ENCODE measurements at places on chromosomes 13 and 19.

DNA sequence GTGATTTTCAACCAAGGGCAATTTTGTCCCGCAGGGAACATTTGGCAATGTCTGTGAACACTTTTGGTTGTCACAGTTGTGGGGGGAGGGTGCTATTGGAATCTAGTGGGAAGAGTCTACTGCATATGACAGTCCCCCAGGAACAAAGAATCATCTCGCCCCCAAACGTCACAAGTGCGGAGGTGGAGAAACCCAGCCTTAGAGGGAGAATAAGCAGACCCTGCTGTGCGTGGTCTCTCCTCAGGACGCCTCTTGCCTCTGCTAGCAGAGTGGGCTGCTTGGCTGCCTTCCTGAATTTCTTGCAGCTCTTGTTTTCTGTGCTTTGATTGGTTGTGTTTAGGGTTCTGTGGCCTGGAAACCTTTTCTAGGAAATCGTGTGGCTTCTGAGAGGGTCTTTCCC lies 42.5 kb downstream of the NFIX start:
- DNase-seq = no peak

GRCh38 chr19:41223431-41224234 lies 4.6 kb downstream of the AXL start:
- DNase-seq = no peak

GRCh38 chr19:2949939-2950285 lies 5.1 kb upstream of the ZNF77 start:
- DNase-seq = no peak

DNA sequence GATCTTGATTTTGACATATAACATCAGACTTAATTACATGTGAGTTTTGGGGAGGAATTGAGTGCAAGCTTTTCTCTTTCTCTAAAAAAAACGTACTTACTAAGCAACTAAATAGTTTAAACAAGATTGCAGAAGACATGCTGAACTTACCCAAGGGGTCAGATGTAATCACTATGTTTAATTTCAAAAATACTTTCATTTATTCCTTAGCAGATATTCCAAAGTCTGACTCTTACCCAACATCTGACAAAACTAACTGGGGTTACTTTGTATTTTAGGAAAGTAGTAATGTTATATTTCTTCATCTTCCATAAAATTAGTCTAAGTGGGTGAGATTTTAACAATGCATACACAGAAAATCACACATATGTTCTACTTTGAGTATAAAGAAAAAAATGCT lies 270.2 kb downstream of the DNAJC15 start:
- DNase-seq = no peak

DNA sequence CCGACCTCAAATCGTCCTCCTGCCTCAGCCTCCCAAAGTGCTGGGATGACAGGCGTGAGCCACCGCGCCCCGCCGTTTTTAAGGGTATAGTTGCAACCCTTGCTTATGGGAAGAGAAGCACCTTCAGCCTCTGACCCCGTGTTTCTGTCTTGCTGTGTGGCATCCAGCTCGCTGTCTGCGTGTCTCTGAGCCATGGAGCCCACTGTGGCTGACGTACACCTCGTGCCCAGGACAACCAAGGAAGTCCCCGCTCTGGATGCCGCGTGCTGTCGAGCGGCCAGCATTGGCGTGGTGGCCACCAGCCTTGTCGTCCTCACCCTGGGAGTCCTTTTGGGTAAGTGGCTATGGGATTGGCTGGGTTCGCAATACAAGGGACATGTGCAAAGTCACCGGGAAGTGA lies 29.5 kb downstream of the TMPRSS9 start:
- DNase-seq = no peak

DNA sequence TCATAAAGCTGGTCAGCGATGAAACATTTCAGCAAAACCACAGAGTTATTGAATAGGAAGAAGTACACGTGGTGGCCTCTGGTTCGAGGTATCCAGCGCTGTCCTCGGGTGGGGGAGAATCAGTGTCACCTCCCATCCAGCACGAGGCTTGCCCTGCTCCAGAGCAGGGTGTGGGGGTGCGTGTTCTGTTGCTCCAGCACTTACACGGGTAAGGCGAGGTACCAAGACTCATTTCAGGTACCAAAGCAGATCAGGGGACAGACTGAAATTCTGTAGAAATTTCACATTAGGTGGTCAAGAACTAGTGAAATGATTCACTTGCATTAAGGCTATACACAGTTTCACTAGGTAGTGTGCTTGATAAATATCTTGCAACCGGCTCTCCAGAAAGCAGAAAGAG lies 164.2 kb upstream of the SOX1 start:
- no peak for DNase-seq

DNA sequence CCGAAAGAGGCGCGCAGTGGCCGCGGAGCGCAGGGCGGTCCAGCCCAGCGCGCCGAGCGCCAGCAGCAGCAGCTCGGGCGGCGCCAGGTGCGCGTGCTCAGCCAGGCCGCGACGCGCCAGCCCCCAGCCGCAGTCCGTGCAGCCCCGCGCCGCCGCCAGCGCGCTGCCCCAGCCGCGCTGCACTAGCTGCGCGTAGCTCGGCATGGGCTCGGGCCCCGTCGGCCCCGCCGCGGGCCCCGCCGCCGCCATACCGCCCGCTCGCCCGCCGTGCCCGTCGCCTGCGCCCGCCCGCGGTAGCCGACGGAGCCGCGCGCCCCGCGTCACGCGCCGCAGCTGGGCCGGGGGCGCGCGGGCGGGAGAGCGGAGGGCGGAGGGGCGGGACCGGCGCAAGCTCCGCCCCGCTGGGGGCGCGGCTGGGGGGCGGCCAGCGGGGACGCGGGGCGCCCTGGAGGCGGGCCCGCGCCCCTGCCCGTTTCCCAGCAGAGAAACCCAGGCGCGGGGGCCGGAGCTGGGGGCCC lies at the start of gene CERS1:
Gene CERS1 (minus strand): TSS at position 335 of the 518 bp plus-strand sequence. CDS start 86 bp downstream, at position 249.
- no peak for DNase-seq

DNA sequence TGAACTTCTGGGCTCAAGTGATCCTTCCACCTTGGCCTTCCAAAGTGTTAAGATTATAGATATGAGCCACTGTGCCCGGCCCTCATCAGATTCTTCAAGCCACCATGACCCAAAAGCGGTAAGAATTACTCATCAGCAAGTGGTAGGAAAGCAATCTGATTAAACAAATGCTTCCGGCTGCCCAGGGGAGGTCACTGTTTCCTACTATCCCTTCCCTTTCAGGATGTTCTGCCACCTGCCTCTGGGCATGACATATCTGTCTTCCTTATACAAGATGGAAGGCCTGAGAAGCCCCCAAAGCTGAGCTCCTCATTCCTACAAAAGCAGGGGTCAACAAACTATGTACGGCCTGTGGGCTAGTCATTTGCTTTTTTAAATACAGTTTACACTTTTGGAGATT lies 7.0 kb downstream of the ABHD8 start:
- DNase-seq = no peak

- no peak for DNase-seq
Measured at GRCh38 chr13:83327091-83327490, 555.2 kb downstream of the SLITRK1 start.

- no peak for DNase-seq
Measured at GRCh38 chr19:43675269-43675879, 5.4 kb upstream of the PLAUR start.

DNA sequence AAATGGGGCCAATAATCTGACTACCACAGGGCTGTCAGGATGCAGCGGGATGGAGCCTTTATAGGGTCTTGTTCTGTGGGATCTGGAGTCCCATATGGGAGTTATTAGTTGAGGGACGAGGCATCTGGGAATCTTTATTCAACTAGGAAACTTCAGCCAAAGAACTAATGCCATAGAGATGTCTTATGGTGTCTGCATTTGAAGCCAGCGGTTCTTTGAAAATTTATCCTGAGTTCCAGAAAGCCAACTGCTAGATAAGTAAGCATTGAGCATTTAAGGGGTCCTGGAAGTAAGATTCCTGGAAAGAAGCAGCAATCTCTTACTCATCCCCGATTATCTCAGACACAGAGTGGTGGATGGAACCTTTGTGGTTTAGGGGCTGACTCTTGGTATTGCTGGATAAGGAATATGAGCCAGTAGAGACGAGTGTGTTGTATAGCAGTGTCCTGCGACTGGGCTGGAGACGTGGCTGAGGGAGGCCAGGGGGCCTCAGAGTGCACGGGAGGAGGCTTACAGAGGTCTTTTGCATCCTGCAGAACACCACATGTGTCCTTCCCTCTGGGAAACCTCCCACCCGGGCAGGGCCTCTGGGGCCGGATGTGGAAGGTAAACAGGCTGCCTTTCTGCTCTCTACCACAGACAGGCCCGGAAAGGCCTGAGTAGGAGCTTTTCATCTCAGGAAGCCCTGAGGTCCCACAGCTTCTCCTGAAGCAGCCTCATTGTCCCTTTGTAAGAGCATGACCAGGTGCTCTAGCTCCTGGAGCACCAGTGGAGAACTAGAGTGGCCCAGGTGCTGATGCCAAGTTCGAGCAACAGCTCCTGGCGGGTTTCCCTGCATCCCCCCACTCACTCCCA lies 28.8 kb downstream of the ACTN4 start:
- DNase-seq = no peak

DNA sequence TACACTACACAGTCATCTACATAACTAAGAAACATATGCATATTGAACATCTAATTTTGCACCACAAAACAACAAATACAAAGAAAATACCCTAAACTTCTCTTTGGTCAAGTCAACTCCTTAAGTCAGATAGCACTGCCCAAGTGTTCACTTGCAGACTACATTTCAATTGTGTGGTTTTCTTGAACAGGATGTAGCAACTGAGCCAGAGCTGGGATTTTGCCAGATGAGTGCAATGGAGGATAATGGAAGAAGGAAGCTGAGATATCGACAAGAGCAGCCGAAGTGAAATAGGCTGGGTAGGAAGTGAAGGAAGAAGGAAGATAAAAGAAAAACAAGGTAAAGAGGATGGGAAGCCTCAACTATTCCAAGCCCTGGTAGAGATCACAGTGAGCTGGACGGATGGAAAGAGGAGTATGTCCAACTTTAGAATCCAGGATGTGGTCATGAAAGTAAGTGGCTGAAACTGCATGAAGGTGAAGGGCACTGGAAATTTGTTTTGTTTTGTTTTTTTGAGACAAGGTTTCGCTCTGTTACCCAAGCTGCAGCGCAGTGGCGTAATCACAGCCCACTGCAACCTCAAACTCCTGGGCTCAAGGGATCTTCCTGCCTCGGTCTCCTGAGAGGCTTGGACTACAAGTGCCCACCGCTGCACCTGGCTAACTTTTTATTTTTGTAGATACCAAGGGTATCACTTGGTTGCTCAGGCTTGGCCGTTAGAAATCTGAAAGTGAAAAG lies 15.0 kb downstream of the NUFIP1 start:
- no peak for DNase-seq

GRCh38 chr13:23144431-23144830 lies 36.3 kb upstream of the SGCG start:
- DNase-seq = no peak

- no peak for DNase-seq
Measured at GRCh38 chr13:113597391-113598080, 13.0 kb downstream of the TFDP1 start.

- no peak for DNase-seq
Measured at GRCh38 chr13:113361406-113361805, 2.5 kb downstream of the GRTP1 start.

- no peak for DNase-seq
Measured at GRCh38 chr19:46745521-46746280, at the start of gene FKRP. Gene FKRP, plus strand, starts transcription at chr19:46746057. Its CDS starts 9,394 bp downstream, at chr19:46755451.

DNA sequence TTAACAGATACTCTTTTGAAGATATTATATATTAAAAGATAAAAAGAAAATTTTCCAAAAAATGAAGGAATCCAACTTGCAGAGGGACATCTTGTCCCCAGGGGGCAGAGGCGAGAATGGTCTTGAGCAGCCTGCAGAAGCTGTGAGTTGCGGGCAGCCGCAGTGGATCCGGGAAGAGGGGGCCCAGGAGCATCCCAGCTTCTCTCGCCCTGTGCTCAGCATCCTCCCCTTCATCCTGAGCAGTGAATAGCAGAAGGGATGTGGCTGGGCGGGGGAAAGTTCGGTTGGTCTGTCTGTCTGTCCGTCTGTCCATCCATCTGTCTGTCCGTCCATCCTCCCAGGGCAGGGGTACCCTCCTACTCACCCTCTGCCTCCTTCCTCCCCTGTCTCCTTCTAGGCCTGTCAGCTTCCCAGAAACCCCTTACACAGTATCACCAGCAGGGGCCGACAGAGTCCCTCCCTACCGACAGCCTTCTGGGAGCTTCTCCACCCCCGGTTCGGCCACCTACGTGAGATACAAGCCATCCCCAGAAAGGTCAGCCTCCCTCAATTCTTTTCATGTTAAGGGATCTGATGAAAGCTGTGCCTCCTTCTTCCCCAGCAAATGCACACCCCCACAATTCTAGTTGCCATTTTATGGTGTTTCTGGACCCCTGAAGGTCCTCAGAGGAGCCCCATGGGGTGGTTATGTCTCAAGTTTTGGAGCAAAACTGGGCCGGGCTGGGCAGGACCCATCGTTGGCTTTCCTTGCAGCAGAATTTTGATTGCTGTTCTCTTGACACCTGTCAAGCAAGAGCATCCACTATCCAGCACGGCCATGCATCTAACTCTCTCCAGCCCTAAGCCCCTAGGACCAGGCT lies 81.6 kb downstream of the DPF1 start:
- peak; percentile 32 for DNase-seq

DNA sequence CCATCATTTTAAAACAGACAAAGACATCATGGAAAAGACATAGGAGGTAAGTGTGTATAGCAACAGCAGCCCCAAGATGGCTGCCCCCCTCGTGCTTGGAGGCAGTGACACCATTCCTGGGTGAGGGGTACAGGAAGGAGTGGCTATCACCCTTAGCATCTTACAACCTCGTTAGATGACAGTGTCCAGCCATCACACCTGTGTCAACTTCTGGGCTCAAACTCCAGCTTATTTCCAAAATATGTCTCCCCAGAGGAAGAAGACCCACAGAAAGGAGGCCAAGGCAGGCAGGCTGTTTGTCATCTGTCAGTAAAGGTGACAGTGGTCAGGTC lies 27.5 kb downstream of the EPS15L1 start:
- DNase-seq = no peak

DNA sequence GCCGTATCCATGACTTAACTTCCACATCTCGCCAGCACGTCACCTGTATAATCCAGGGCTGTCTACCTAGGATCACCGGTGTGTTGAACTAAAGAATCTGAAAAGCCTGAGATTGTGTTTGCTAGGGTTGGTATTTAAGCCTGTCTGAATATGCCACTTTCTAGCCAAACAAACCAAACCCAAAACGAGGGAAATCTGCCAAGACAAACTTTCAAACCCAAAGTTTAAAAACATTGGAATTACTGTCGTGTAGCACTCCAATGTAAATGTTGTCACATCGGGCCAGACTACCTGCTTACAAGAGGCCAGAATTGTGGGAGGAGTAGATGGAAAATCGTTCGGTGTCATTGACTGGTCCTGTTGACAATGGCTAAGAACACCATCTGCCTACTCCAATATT lies 747.8 kb downstream of the EFNB2 start:
- DNase-seq = no peak

GRCh38 chr13:98216135-98216565 lies 39.1 kb upstream of the RNF113B start:
- DNase-seq = no peak

- no peak for DNase-seq
Measured at GRCh38 chr13:87884884-87885283, 213.7 kb downstream of the SLITRK5 start.

DNA sequence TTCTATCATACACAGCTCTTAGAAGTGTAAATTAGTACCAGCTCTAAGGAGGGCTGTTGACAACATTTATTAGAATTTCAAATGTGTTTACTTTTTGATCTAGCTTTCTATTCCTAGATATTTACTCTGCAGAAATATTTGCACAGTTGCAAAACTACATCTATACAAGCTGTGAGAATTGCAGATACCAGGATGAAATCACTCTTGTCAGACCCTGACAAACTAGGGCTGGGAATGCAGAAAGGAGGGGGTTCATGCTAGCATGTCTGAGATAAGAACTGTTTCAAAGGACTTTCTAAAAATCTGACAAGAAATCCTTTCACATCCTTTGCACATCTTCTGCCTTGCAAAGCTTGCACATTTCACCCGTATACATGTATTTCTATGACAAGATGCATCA lies 11.8 kb upstream of the PABPC3 start:
- DNase-seq = no peak

All from stimulated activated CD8-positive, alpha-beta memory T cell treated with anti-CD3 and anti-CD28 coated beads, Interleukin-7, amount 100 ng/mL, for 48 hours (primary cell).